ENCODE measurements at places on chromosomes 11 and 22.
A peak's percentile ranks its signal among the peaks of the same experiment; 100 is the strongest.

- DNase-seq = peak; percentile 87
These were observed at the start of gene PPP1CA for GRCh38 chr11:67401495-67402191. Gene PPP1CA (minus strand): TSS chr11:67401858. CDS start chr11:67401782, 76 bp downstream.

GRCh38 chr11:62905296-62905695 lies 15.9 kb downstream of the CHRM1 start:
- DNase-seq = no peak

- DNase-seq = no peak
These were observed 38.4 kb downstream of the POU2AF3 start for GRCh38 chr11:111336582-111337256.

DNA sequence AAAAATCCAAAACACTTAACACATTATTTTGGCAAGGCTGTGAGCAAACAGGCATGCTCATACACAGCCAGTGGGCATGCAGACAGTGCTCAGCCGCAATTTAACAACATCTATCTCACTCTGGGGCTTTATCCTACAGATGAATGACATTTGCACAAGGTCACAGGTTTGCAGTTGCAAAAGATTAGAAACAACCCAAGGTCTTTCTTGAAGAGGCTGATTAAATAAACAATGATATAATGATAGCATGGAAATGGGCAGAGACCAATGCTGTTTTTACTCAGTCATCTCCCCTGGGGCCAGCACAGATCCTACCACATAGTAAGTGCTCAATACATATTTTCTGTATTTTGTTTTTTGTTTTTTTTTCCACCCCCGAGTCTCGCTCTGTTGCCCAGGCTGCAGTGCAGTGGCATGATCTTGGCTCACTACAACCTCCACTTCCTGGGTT lies 9.4 kb downstream of the A4GALT start:
- no peak for DNase-seq

- DNase-seq = no peak
These were observed 70.2 kb downstream of the RTL6 start for GRCh38 chr22:44427611-44428470.

DNA sequence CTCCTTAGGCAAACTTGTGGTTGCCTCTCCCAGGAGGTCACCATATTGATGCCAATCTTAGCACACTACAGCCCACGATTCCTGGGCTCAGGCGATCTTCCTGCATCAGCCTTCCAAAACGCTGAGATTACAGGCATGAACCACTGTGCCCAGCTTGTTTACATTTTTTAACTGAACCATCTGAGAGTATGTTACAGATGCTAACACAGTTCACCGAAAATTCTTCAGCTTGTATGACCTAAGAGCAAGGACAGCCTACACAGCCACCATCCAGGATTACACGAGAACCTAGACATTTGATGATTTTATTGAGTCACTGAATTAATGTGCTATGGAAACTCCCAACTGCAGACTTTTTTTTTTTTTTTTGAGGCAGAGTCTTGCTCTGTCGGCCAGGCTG lies 5.8 kb upstream of the LGALS1 start:
- no peak for DNase-seq

GRCh38 chr22:46613606-46614021 lies 6.6 kb upstream of the GRAMD4 start:
- DNase-seq = no peak

DNA sequence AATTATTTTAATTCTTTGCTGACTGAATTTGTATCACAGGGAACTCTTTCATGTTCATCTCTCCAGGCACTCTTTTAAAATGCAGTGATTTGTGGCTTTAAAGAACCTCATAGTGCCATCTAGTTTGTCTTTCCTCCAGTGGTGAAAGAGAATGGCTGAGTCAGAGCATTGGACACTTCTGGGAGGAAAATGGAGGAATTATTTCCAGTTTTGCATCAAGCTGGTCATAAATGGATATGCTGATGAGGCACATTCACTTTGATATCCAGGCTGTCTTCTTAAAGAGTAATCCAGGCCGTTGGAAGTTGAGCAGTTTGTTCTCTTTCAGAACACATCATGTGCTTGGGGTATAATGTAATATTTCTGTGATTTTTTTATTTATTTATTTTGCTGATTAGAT lies 273.7 kb downstream of the DDX10 start:
- DNase-seq = no peak

DNA sequence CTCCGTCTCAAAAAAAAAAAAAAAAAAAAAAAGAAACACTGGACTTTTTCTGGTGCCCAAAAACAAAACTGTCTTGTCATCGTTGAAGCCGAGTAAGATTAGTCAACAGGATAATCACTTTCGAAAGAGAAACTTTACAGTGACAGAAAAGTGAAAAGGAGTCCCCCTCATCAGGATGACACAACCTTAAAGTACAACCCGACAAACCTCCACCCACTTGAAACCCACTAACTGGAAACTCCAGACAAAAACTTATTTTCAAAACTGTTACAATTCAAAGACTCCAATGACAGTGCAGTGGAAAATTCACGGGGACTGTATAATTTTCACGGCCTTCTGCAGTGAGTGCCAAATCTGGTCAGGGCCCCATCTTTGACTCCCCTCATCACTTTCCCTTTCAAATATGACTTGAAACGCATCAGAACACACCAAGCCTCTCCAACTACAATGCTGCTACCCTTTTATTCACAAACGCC lies 1.3 kb downstream of the DENND5A start:
- no peak for DNase-seq

- DNase-seq = no peak
These were observed 14.8 kb upstream of the MPPED1 start for GRCh38 chr22:43396934-43397457.

GRCh38 chr22:37740455-37741311 lies 43.8 kb downstream of the TRIOBP start:
- DNase-seq = no peak

DNA sequence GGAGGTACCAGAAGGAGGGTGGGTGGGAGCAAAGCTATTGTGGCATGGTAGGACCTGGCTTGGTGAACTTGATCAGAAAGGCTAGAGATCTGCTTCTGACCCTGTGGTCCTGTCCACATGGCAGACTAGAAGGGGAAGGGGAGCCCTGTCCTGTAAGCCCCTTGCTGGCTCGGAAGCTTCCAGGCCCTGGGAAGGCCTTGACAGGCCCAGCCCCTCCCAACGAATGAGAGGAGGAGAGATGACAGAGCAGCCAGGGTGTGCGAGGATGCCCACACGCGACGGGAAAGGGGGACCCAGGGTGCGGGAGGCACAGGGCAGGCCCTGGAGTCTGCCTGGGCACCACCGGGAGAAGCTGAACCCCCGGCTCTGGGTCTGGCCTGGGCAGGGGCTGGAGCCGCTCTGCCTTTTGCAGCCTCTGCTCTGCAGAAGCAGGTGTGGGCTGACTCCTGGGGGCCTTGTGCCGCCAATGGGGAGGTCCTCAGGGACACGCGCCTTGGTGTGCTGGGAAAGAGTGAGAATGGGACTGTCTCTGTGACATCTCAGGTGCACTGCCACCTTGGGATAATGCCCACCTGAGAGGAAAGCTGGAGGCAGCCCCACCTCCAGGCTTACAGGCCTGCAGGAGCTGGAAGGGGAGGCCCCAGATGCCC lies 1447.5 kb downstream of the BRD1 start:
- no peak for DNase-seq

DNA sequence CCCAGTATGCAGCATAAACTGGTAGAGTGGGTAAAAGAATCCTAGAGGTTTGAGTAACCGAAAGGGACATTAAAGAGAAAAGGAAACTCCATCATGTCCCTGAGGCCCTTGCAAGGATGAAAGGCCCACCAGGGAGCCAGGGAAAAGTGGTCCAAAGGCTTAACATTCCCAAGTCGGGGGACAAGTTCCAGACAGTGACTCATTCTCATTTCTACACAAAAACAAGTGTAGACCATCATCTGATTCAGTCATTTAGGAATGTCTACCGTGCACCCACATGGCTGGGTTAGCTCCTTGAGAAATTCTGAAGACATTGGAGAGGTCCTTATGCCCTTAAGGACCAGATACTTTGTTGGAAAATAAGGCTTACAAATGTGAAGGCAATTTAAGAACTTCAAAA lies 4.8 kb upstream of the NOX4 start:
- no peak for DNase-seq

GRCh38 chr11:41845066-41845465 lies 385.6 kb upstream of the LRRC4C start:
- no peak for DNase-seq

DNA sequence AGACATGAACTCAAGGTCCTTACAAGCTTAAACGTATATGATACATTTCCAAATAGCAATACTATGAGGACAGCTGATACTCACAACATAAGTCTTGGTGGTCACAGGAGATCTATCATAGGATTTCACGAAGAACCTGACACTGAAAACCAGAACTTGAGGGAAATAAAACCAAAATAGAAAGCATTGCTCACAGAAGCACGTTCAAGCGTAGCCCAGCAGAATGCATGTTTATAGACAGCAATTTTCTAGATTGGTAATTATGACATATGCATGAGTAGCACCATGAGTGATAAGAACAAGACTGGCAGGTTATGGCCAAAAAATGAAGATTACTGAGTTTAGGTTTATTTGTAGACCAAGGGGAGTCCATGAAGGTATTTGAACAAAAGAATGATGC lies 243.5 kb downstream of the ETS1 start:
- DNase-seq = no peak

GRCh38 chr11:105156231-105156630 lies 16.7 kb upstream of the CARD18 start:
- DNase-seq = no peak

- no peak for DNase-seq
These were observed 87.5 kb downstream of the PRMT3 start for GRCh38 chr11:20474882-20475517.

DNA sequence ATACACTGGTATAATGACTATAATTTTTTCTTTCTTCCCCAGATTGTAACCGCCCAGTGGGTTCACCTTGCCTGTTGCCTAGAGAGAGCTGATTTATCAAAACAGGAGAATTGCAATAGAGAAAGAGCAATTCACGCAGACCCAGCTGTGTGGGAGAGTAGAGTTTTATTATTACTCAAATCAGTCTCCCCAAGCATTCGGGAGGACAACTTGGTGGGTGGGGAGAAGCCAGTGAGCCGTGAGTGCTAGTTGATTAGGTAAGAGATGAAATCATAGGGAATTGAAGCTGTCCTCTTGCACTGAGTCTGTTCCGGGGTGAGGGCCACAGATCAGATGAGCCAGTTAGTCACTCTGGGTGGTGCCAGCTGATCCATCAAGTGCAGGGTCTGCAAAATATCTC lies 73.2 kb downstream of the SLC35F2 start:
- DNase-seq = peak; percentile 3

DNA sequence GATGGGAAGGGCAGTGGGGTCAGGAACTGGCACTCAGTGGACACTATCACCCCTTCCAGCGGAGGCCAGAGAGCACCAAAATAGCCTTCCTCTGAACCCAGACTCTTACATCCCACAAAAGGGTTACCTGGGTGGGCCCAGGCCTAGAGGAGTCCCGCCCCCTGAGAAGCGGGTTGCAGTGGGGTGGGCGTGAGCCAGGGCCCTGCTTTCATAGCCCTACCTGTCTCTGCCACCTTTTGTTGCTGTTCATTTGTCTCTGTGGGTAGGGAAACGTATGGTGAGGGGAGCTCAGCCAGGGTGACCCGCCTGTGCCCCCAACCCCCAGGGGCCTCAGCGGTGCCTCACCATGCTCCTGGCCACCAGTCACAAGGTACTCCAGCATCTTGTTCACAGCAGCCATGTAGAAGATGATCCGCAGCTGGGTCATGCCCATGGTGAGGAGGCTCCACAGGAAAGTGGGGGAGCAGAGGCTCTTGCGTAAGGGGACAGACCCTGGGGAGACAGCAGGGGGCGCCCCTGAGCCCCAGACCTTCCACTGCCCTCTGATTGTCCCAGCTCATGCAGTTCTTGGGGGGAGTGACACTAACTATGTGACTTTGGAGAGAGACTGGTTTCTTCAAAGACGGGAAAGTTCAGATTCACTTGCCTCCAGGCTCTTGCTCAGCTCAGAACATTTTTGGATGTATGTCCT lies 24.0 kb downstream of the SLC43A1 start:
- DNase-seq = no peak

- no peak for DNase-seq
These were observed 10.1 kb upstream of the VSIG10L2 start for GRCh38 chr11:125935618-125936199.

GRCh38 chr11:125446279-125446678 lies 49.8 kb downstream of the FEZ1 start:
- no peak for DNase-seq

GRCh38 chr11:126433244-126433846 lies 77.9 kb downstream of the ST3GAL4 start:
- DNase-seq = no peak

DNA sequence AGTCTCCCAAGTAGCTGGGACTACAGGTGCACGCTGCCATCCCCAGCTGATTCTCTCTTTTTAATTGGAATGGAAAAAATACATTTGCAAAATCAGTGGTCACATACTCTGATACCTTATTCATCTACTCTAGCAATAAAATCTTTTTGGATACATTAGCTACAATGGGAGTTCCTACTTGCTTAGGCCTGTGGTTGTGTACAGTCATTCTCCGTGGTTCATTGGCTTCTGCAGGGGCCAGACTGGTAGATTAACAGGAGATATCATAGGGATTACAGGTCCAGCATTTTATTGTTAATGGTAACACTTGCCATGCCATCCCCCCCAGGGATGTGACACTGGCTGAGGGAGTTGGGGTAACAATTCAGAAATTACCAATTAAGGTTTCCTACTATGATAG lies 140.0 kb downstream of the ADAMTS15 start:
- DNase-seq = no peak

DNA sequence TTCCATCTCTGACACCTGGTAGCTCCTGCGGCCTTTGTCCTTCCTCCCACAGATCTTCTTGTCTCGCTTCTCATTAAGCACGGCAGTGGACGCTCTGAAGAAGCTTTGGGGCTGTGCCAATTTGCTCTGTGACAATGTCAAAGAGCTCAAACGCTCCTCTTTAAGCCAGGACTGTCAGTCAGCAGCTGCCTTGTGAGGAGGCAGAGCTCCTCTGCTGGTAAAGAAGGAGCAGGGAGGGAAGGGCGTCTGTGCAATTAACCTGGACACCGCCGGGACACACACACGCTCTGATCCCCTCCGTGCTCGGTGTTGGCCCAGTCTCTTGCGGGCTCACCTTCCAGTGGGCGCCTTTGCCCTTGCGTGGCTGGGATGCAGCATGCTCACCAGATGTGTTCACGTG lies 373.9 kb downstream of the BRD1 start:
- DNase-seq = no peak

DNA sequence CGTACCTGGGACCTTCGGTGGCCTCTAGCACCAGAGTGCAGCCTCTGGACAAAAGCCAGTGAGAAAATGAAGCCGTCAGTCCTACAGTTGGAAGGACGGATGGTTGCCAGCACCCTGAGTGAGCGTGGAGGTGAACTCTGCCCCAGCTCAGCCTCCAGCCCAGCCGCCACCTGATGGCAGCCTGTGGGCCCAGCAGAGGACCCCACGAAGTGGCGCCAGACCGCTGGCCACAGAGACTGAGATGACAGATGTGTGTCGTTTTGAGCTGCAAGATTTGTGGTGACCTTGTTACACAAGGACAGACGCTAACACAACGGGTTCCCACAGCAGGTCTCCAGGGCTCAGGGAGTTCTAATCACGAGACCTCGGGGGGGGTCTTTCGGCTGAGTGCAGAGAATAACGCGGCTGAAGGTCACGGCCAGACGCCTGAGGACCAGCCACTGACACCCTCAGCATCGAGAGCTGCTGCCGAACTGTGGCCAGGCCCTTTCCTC lies 75.0 kb downstream of the BRD1 start:
- DNase-seq = no peak

GRCh38 chr11:80320765-80321164 lies 879.9 kb upstream of the TENM4 start:
- no peak for DNase-seq

- DNase-seq = no peak
These were observed 399.1 kb upstream of the DDI1 start for GRCh38 chr11:103637295-103637694.

Measured in stimulated activated CD4-positive, alpha-beta T cell treated with anti-CD3 and anti-CD28 coated beads, Interleukin-1b, Interleukin-23, amount 100 ng/mL, for 1 hour (primary cell).